ENCODE measurements at places on chromosomes 7 and 10. TPM values are rescaled to one million over a fixed set of nuclear protein-coding genes. Genes with fewer than 3 reads are reported as not detected.
A peak's percentile ranks its signal among the peaks of the same experiment; 100 is the strongest.

DNA sequence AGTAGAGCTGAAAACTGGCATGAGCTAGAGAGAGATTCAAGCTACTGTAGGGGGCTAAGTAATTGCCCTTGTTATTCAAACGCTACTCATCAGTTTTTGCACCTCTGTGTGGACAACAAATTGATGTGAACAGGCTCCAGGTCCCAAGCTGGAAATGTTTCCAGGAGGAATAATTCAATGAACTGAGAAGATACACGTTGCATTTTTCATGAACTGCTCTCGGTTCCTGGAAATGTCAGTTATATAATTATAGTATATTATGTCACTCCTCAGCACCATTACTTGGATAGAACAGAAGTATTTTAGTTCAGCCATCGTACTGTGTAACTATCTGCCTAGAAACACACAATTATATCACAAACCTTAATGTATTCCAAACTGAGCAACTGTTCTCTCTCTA lies 65.9 kb upstream of the A1CF start:
- no peak for DNase-seq

GRCh38 chr10:15325243-15325943 lies 45.7 kb downstream of the FAM171A1 start:
- no peak for DNase-seq

GRCh38 chr10:30825495-30825894 lies 195.9 kb upstream of the LYZL2 start:
- DNase-seq, result no peak

DNA sequence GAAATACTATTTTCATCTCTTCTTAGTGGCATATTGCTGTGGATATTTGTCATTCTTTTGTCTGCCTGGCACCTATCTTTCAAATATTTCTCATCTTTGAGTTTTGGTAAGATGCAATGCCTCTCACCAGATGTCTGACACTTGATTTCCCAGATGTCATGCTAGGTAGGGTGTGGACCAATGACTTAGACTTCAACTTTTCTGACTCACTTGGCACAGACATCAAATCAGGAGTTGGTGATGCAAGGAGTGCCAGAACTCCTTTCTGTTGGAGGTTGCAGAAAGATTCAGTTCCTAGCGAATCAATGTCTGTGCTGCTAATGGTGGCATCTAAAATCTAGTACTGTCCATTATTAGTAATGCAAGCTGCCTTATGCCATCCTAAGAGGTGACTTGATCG lies 216.9 kb upstream of the FERD3L start:
- no peak for DNase-seq

GRCh38 chr7:29806208-29806994 lies at the start of gene WIPF3:
Gene WIPF3, plus strand, starts transcription at chr7:29806508. Its CDS starts 28,217 bp downstream, at chr7:29834725.
- peak; percentile 48 for DNase-seq

- no peak for DNase-seq
These were observed 20.8 kb upstream of the NRP1 start for GRCh38 chr10:33355274-33355673.

DNA sequence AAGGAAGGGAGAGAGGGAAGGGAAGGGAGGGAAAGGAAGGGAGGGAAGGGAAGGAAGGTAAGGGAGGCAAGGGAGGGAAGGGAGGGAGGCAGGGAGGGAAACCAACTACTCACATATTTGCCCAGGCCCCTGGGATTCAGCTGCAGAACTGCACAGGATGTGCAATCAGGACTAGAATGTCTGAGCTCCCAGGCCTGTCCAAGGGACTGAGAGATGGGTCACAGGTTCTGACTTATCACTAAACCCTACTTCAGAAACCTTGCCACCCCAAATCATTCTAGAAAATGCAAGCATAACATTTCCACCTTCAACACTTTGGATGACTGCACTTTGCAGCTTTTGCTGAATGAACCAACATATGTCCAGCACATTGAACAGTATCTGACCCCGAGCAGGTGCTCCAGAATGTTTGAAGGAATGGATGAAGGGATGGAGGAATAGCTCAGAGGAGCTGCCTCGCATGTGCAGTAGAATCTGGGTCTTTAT lies 245.3 kb downstream of the KCNMA1 start:
- DNase-seq, result no peak

DNA sequence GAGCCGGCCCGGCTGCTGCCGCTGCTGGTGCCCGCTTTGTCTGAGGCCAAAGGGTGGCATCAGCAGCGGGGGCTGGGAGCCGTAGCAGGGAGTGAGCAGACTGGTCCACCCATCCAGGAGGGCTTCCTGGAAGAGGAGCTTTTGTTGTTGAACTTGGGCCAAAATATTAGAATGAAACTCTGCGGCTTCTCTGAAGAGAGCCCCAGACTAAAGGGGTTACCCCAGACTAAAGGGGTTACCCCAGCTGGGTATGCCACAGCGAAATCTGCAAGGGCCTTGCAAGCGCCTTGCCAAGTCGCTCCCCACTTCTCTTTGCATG lies 154.7 kb upstream of the ZMIZ1 start:
- no peak for DNase-seq

NEURL1 gene
- total RNA-seq, result 0.95 TPM

ZNF862 gene
- total RNA-seq, result 20.7 TPM

ITGA8 gene
- 23.4 TPM for total RNA-seq

Measured in lower lobe of right lung (tissue), 2 donors.